ENCODE measurements at places on chromosomes 1 and 21.

GRCh38 chr1:220170836-220171526 lies 77.0 kb downstream of the IARS2 start:
- no peak for DNase-seq

- no peak for DNase-seq
These were observed 13.9 kb downstream of the LMX1A start for GRCh38 chr1:165342587-165342986.

DNA sequence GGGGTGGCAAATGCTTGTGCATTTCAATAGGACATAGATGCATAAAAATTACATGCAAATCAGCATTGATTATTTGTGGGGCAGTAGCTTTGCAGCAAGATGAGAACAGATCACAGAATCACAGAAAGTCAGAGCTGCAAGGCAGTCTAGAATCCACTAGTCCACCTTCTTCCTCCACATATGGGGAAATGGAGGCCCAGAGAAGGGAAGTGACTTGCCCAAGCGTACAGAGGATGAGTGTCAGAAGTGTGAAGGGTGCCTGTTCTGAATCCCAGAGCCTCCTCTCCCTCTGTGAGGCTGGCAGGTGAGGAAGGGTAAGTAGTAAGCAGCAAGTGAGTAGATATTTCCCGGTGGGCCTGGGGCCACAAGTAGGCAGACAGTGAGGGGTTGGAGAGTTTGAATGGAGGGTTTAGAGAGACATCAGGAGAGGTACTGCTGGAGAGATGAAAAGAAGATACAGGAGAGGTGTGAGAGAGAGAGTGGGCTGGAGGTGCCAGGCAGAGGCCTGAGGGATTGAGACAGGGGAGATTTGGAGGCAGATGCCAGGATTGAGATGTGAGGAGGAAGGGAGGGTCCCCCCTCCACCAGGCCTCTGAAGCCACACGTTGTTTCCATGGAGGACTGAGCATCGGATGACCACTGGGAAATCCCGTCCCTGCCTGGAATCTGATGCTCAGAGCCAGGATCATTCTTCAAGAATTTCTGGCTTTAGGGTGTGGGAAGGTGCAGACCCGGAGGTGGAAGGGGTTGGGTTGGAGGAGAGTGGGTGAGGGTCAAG lies 4.8 kb upstream of the MYOG start:
- DNase-seq: no peak

DNA sequence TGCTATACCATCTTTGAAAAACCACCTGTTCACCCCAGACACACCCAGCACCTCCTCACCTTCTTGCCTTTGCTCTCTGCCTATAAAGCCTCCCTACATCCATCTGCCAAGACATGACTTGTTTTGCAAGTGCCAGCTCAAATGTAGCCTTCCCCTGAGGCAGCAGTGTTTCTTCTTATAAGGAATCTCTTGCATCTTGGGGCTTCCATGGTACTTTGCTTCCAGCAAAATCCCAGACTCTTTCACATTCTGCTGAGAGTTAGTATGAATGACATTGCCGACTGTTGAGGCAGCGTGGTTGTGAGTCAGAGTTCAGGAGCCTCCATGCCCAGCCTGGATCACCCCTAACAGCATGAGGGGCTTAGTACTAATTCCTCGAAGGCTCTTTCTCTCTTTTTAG lies 217.4 kb upstream of the RUNX1 start:
- DNase-seq: no peak

DNA sequence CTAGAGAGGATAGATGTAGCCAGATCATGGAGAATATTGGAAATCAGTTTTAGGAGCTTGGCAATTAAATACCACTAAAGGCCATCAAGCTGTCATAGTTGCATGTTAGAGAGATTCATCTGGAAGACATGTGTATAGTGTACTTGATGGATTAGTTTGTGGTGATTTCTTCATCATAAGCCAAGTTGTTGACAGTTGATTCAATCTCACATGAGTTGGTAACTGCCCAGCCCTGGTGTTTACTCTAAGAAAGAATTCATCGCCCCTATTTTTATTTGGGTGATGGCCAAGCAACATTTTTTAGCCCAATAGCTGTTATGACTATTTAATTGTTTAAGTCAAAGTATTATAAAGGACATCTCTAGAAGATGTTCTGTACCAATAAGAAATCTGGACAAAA lies 737.6 kb downstream of the PLA2G4A start:
- DNase-seq: no peak

GRCh38 chr21:36193200-36193599 lies 36.6 kb downstream of the DOP1B start:
- DNase-seq: no peak

DNA sequence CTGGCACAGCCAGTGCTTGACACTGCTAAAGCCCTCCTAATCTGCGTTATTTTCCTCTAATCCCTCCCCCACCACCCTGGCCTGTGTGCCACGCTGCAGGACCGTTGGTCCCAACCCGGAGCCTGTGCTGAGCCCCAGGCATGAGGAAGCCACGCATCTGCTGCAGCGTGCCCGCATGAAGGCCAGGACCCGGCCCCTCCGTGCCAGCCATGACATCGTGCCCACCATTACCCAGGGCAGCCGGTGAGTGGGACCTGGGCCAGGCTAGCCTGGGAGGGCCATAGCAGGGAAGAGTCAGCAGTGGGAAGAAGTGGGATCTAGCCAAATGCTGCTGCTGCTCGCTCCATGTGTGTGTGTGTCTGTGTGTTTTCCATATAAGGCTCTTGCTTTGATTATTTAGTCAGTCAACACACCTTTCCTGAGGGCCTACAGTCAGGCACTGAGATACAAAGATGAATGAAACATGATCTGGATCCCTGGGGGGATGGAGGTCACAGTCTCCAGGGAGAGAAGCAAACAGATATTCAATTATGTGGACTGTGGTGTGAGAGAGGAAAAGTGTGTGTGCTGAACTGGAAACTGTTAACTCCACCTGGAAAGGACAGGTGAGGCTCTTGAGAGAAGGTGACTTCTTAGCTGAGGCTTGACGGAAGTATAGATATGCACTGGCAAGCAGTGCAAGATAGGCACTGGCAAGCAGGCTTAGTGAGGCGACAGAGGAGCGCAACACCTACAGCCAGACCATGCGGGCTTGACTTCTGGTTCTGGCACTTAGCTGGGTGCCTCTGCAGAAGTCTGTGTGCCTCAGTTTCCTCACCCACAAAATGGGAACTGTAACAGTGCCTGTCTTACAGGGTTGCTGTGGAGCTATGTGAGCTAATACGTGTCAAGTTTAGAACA lies 15.9 kb downstream of the KIAA1614 start:
- DNase-seq: no peak

DNA sequence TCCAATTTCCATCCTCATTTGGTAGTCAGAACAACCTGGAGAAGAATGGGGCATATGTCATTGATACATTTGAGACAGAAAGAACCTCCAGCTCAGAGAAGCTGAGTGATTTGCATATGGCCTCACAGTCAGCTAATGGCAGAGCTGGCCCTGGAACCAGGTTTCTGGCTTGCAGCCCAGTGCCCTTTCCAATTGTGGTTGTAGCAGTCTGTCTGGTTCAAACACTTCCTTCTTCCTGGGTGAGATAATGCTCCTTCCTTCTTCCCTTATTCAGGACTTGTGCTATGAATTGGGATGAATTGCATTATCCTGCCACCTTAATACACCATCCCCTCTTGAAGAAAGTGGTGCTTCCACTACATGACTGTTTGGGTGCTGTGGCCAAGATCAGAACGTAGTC lies 24.2 kb downstream of the SLC5A9 start:
- no peak for DNase-seq

DNA sequence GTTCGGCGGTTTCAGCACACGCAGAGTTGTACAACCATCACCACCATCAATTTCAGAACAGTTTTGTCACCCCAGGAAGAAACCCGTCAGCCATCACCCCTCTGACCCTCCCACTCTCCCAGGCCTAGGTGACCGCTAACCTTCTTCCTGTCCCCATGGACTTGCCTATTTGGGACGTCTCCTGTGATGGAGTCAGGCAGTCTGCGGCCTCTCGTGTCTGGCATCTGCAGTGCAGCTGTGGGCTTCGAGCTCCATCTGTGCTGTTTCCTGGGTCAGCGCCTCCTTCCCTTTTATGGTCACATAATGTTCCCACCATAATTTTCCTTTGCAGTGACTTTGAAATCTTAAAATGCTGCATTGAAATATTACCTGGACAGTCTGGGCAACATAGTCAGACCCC lies 24.4 kb downstream of the SLC45A1 start:
- no peak for DNase-seq

- no peak for DNase-seq
These were observed 20.6 kb upstream of the KCNJ15 start for GRCh38 chr21:38236232-38236631.

GRCh38 chr1:145965119-145965744 lies 742 bp downstream of the POLR3GL start:
- no peak for DNase-seq

DNA sequence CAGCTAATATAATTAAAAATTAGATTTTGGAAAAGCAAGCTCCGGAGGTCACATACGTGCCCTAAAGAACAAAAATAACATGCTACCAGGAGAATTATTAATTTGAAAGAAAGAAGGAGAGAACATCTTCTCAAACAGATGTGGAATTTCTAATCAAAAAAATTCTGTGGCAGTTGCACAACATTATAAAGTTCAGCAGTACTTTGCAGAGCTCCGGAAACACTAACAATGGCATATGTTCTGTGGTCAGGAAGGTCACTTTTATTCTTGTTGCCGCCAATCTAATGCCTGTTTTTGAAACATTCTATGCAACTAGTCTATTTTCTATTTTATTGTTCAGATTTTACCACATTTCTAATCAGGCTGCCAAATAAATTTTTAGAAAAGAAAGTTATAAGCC lies 186.8 kb downstream of the SMYD3 start:
- DNase-seq: no peak

DNA sequence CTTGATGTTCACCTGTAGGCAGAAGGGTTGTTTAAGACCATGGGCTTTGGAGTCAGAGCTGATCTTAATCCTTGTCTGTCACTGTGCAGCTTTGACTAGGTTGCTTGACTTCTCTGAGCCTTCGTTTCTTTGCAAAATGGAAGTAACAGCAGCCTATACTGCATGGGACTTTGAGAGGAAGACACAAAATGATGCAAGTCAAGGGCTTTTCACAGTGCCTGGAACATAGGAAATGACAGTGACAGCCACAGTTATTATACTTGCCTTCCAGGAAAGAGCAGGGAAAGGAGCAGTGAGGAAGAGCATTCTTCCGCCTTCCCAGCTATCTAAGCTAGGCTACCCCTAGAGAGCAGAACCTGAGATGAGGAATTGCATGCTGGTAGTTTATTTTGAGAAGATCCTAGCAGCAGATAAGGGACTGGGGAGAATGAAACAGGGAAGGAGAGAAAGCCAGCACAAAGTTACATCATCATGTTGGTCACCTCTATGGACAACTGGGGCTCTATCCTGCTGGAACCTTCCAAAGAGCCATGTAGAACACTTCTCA lies 3.1 kb downstream of the CSF3R start:
- DNase-seq: no peak

- no peak for DNase-seq
These were observed 13.4 kb downstream of the AADACL4 start for GRCh38 chr1:12657060-12657884.

- DNase-seq: no peak
These were observed 157.2 kb upstream of the TMEM51 start for GRCh38 chr1:14996133-14997050.

DNA sequence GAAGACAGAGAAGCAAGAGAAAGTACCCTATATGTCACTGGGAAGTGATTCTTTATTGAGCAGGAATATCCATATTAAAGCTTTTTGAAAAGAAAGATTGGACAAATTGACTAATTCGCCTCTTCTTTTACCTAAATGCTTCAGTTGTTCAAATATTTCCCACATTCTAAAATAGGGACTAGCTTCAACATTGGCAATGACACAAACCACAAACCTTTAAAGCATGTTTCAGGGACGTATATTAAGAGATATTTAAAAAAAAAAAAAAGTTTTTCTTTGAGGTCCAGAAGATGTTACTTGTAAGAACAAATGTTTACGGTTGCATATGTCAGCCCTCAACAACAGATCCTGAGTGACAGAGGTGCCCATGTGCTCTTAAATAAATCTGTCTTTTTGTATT lies 235.0 kb upstream of the NFIA start:
- no peak for DNase-seq

GRCh38 chr1:8671306-8671917 lies 146.0 kb downstream of the RERE start:
- DNase-seq: no peak

DNA sequence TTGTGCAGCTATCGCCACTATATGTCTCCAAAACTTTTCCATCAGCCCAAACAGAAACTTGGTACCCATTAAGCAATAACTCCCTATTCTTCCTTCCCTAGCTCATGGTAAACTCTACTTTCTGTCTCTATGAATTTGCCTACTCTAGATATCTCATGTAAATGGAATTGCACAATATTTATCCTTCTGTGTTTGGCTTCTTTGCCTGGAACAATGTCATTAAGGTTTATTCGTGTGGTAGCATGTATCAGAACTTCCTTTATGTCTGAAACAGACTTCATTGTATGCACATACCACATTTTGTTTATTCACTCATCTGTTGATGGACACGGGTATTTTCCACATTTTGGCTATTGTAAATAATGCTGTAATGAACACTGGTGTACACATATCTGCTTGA lies 40.7 kb upstream of the CD34 start:
- no peak for DNase-seq

DNA sequence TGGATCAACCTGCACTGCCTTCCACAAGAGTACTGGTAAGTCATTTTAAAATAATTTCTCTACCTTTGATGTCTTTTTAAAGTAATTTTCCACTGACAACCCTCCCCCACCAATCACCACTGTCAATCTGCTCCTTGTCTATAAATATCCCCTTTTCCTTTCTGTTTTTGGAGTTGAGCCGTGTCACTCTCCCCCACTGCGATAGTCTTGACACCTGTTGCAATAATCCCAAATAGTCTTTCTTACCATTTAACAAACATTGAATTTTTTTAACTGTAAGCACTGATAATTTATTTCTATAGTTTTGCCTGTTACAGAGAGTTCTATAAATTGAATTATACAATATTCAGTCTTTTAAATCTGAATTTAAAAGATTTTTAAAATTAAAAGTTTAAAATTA lies 420.9 kb downstream of the COL11A1 start:
- no peak for DNase-seq

DNA sequence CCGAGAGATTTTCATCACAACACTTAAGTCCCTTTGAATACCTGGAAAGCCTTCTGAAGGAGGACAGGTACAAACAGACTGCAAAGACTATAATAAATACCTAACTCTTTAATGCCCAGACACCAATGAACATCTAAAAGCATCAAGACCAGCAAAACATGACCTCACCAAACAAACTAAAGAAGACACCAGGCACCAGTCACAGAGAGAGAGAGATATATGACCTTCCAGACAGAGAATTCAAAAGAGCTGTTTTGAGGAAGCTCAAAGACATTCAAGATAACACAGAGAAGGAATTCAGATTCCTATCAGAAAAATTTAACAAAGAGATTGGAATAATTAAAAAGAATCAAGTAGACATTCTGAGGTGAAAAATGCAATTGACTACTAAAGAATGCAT lies 50.6 kb upstream of the ACADM start:
- no peak for DNase-seq

- DNase-seq: no peak
These were observed 110.8 kb upstream of the ZC3H12A start for GRCh38 chr1:37363535-37363934.

- no peak for DNase-seq
These were observed 595.0 kb downstream of the NEGR1 start for GRCh38 chr1:71687376-71687775.

Measured in GM13976 (cell line).